Activated T-helper 17 cell treated with anti-CD3 and anti-CD28 coated beads, Interleukin-2, amount 50 U/mL, for 72 hours (primary cell): ENCODE measurements at places on chromosomes 11 and 22. TPM values are rescaled to one million over a fixed set of nuclear protein-coding genes. Genes with fewer than 3 reads are reported as not detected.
A peak's percentile ranks its signal among the peaks of the same experiment; 100 is the strongest.

The NXF1 gene
- 85.8 TPM for total RNA-seq

The CALCA gene
- not detected for total RNA-seq

- no peak for ATAC-seq
Measured at GRCh38 chr22:26995235-26995634, 337.8 kb downstream of the MIAT start.

GRCh38 chr11:93288767-93289166, 41.8 kb upstream of the DEUP1 start:
- ATAC-seq, result no peak

- no peak for ATAC-seq
Measured at GRCh38 chr11:81960443-81960842, 773.2 kb downstream of the FAM181B start.

DNA sequence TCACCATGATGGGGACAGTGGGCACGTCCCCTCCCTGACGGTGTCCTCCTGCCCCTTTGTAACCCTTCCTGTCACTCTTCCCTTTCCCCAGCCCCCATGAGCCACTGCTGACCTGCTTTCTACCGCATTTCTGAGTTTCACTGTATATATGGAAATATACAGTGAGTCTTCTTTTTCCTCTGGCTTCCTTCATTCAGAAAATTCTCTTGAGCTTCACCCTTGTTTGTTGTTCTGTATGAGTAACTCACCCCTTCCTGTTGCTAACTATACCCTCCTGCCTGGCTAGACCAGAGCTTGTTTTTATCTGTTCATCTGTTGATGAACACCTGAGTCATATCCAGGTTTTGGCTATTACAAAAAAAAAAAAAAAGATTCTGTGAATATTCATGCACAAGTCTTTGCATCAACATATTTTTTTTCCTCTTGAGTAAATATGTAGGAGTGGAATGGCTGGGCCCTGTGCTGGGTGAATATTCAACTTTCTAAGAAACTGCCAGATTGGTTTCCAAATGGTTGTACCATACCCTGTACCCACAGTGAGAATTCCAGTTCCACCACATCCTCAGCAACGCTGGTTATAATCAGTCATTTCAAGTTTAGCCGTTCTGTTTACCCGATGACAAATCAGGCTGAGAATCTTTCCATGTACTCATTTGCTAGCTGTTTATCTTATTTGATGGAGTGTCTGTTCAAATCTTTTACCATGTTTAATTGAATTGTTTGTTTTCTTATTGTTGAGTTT, 62.0 kb downstream of the IGF2 start:
- peak; percentile 94 for ATAC-seq

DNA sequence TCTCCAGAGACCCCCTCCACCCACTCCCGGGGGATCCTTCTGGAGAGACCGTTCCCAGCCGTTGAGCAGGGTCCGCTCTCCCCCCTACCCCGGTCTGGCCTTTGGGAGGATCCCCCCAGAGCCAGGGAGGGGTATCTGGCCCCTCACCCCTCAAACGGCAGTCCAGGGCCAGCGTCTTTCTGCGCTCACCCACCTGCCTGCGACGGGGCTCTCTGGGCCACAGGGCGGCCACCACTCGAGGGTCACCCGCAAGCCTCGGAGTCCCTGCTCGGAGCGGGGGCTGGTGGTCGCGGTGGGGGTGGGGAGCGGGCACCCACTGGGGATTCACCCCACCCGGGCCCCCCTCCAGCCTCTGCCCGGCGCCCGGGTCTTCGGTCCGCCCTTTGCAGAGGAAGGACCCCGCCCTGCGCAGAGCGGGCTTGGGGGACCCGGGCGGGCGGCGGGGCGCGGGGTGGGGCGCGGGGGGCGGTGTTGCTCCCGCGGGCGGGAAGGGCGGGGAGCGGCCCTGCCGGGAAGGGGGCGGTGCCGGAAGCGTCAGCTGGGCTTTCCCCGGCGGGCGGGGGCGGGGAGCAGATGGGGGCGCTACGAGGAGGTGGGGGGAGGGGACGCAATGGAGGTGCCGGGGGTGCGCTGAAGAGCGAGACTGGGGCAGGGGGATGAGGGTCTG, 16.6 kb downstream of the CRELD2 start:
- ATAC-seq, result peak; percentile 10

DNA sequence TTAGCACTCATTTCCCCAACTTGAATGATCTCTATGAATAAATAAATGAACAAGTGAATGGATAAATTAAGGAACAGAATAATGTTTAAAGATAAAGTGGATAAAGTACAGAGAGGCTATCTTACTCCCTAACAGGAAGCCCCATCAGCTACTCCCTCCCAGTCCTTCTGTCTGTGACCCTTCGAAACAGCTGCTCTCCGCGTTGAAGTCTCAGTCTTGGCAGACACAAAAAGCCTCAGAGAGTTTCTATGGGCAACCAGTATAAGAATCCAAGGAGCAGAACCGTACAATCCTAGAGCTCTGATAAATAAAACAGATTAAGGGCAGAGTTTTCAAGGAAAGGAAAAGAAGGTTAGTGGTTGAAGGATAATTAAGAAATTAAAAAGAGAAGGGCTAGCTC, 35.0 kb downstream of the GUCY1A2 start:
- ATAC-seq, result no peak

DNA sequence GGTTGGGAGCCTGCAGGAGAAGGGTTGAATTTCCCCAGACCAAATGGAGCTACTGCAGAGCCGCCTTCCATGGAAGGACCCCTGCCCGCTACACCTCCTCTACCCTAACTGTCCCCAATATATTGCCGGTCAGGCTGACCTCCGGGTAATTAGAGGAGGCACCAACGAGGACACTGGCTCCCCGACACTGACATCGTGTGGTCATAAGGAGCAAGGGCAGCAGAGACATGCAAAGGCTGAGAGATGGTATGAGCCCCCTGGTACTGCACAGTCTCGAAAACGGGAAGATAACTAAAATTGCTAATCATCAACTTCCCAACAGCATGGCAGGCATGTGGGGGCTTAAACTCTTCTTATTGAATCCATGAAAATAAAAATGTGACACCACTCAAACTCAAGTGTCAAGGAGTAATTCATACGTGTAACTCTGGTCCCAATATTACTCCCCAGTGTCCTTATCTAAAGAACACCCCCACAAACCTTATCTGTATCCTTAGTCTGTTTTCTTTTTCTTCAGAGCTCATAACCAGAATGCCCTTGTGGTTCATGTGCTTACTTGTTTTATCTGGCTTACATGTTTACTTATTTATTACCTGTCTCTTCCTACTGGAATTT, 4.4 kb downstream of the CAVIN3 start:
- ATAC-seq, result no peak

DNA sequence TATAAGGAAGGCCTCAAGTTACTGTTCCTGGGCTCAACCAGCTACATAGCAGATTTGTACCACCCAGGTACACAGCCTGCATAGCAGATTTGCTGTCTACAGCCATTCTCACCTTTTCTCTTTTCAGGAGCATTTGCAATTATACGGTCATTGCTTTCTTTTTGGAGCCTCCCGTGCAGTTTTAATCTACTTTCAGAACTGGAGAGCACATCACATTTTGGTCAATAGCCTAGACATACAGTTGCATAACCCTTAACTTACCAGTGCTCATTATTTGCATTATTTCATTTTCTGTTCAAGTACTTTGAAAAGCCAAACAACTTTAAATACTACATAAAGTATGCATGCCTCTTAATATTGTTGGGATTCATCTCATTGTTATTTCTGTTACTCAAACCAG, 150.5 kb upstream of the SORL1-AS1 start:
- no peak for ATAC-seq
